Stimulated activated CD8-positive, alpha-beta memory T cell treated with anti-CD3 and anti-CD28 coated beads, Interleukin-12 subunit alpha, Interleukin-12 subunit beta, amount 100 ng/mL, for 4 hours (primary cell): ENCODE measurements at places on chromosomes 16 and 17.

DNA sequence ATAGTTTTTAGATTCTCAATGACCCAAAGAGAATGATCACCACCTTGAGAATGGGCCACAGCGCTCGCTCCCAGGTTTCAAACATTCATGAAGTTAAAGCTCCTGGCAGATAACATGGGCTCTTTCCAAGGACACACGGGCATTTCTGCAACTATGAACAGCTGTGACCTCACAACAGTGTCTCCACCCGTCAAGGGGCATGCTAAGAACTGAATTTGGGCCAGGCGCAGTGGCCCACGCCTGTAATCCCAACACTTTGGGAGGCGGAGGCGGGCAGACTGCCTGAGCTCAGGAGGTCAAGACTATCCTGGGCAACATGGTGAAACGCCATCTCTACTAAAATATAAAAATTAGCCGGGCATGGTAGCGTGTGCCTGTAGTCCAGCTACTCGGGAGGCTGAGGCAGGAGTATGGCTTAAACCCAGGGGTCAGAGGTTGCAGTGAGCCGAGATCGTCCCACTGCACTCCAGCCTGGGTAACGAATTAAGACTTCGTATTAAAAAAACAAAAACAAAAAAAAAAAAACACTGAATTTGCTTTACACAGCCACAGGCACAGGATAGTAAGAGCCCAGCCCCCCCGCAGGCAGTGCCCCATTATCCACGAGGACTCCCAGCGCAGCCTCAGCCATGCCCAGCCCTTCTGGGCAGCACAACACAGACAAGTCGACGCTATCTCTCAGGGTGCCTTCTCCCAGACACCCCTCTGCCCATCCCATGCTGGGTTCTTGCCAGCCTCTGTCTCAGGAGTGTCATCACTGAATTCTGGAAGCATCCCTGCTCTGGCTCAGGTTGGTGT is 7.2 kb downstream of the USP7 start:
- no peak for DNase-seq

DNA sequence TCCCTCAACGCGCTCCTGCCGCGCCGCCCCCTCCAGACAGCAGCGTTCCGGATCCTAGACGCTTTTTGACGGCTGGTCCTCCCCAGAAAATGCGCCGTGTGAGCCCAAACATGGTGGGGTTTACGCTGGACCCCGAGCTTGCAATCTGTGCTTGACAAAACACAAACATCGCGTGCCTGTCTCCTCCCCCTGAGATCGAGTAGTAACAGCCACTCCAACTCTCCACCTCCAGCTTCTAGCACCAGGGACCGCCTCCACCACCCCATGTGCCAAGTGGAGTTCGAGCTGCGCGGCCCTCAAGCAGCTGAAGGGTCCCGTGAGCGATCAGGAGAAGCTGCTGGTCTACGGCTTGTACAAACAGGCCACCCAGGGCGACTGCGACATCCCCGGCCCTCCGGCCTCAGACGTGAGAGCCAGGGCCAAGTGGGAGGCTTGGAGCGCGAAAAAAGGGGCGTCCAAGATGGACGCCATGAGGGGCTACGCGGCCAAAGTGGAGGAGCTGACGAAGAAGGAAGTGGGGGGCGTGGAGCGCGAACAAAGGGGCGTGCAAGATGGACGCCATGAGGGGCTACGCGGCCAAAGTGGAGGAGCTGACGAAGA is 656 bp upstream of the GEMIN4 start:
- no peak for DNase-seq

GRCh38 chr17:82566129-82566960 is 46.8 kb downstream of the FOXK2 start:
- no peak for DNase-seq

DNA sequence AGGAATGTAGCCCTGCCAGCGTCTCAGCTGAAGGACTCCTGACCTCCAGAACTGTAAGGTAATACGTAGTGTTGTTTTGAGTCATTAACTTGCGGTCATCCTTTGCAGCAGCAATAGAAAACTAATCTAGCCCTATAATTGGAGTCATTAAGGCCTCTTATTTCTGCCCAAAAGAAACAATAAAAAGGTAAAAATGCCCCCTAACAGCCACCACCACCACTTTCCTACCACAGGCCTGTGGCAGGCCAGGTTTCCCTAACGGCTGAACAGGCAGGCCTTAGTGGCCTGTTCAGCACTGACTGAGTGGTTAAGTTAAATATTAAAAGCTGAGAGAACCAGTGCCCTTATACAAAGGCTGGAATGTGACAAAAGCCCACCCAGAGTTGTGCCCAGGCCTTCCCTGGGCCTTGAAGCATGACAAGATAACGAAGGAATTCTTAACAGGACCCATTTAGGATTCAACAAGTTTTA is 286.5 kb upstream of the ERCC4 start:
- DNase-seq = no peak

DNA sequence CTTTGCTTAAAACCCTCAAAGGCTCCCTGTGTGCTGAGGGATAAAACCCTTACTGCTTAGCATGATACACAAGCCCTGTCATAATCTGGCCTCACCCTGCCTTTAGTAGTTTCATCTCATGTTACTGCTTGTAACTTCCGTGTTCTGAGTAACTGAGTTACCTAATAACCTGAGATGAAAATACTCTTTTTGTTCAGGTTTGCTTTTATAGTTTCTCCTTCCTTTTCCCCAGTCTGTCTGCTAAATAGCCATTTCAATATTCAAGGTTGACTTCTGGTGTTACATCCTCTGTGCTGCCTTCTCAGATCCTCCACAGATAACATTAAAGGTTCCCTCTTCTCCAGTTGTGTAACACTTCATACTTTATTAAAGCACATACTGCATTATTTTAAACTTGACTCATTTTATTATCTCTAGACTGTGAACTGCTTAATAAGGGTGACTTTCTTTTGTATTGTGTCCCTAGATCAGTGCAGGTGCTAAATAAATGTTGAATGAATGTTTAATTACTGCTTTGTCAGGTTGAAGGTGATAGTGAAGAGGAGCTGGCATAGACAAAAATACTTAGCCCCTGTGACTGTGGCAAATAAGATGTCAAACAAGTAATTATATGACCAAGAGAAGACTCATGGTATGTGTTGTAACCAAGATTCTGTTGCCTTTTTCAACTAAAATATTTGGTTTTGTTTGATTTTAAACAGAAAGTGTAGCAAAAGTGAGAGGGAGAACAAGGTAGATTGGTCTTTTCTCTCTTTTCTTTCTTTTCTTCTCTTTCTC is 47.8 kb downstream of the NFAT5 start:
- no peak for DNase-seq

- DNase-seq = no peak
These were observed 16.6 kb upstream of the RNF135 start for GRCh38 chr17:30954046-30954830.

DNA sequence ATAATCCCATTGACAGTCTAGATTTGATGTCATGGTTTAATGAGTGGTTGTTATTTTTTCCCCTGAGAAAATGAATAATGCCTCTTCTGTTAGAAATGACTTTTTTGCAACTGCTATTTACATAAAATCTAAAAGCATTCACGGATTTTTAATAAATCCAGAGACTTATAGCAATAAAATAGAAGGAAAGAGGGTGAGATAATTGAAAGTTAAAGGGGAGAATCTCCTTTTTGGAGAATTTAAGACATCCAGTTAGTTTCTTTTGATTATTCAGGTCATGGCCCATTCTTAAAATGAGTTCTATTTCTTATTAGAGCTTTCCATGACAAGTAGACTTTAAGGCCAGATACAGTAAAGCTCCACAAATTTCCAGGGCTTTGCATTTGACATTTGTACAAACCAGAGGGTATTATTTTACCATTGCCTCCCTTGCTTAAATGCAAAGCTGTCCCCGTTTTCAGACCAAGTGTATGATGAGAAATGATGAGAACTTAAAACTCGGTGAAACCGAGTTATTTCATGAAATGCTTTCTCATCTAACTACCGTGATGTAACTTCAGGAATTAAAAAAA is 789.0 kb upstream of the SOX9 start:
- DNase-seq = no peak

- DNase-seq = no peak
These were observed 29.4 kb downstream of the COG7 start for GRCh38 chr16:23423496-23424049.

GRCh38 chr17:2179615-2180295 is 123.8 kb downstream of the SMG6 start:
- DNase-seq = no peak

GRCh38 chr16:12317856-12318537 is 341.5 kb downstream of the SNX29 start:
- no peak for DNase-seq

DNA sequence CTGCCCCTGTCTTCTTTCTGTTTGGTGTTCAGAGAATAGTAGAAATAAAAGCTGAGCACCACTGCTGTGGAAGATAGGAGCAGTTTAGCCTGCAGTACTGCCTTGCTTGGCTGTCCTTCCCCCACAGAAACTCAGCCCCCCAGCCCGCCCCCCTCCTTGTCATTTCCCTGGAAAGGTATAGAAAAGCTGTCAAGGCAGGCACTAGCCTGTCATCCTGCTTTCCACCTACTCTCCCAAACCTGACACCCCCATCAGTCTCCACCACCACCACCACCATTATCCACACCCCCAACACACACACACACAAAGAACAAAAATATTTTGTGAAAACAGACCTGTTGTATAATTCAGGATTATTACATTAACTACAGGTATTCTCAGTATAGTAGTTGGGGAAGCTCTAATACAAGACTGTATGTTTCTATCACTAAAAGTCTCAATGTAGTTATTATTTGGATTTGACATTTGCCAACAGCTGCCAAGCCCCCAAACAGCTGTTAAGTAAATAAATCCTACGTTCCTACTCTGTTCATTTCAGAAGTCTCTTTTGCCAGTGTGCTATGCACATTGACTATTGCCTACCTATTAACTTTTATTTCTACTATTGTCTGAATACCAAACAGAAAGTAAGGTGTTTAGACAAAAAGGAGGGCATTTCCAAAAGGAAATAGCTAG is 128.8 kb downstream of the CYB561 start:
- DNase-seq = no peak

- DNase-seq = no peak
These were observed 103.3 kb upstream of the ZFHX3 start for GRCh38 chr16:73151225-73151624.

DNA sequence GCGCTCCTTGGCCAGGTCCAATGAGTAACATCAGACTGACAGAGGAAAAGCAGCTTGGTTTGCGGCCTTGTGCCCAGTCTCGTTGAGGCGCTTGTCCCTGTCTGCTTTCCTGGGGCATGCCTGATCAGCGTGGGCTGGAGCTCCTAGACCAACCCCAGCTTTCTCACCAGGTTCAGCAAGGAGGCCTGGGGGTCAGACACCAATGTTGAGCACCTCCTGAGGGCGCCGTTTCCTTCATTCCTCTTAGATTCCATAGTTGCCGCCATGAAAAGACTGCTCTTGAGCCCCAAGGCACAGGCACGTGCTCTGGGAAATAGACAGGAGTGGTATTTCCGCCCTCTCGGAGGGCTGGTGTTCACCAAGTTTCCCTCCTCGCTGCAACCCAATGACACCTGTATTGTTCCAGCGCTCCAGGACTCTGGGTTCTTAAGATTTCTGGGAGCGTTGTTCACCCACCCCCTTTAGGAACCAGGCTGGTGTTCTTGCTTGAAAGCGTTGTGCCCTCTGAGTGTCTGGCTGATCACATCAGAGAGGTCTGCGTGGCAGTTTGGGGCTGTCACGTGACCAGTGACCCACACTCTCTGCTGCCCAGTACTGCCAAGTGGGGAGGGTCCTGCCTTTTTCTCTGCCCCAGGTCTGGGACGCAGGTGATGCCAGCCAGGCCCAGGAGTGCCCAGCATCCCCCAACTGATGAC is 18.0 kb downstream of the KCTD2 start:
- DNase-seq = no peak

GRCh38 chr16:78476615-78477014 is 377.2 kb downstream of the WWOX start:
- DNase-seq = no peak

- no peak for DNase-seq
These were observed 81.1 kb downstream of the EFCAB13 start for GRCh38 chr17:47404875-47405274.

- DNase-seq = no peak
These were observed 47.6 kb upstream of the GNAO1 start for GRCh38 chr16:56143666-56144065.

DNA sequence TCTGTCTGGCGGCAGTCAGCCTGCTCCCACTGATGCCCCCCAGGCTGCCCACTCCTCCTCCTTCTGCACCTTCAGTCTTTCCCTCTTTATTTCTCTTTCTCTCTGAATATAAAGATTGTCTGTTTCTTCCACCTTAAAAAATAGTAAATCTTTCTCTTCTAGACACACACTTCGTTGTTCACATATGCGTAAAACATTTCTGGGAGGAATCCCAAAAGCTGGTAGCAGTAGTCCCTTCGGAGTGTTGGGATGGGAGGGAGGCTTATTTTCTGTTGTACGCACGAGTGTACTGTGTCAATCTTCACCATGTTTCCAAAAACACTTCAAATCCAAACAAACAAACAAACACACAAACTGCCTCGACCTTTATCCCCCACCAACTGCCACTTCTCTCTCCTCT is 9.9 kb downstream of the OSBPL7 start:
- DNase-seq = no peak

DNA sequence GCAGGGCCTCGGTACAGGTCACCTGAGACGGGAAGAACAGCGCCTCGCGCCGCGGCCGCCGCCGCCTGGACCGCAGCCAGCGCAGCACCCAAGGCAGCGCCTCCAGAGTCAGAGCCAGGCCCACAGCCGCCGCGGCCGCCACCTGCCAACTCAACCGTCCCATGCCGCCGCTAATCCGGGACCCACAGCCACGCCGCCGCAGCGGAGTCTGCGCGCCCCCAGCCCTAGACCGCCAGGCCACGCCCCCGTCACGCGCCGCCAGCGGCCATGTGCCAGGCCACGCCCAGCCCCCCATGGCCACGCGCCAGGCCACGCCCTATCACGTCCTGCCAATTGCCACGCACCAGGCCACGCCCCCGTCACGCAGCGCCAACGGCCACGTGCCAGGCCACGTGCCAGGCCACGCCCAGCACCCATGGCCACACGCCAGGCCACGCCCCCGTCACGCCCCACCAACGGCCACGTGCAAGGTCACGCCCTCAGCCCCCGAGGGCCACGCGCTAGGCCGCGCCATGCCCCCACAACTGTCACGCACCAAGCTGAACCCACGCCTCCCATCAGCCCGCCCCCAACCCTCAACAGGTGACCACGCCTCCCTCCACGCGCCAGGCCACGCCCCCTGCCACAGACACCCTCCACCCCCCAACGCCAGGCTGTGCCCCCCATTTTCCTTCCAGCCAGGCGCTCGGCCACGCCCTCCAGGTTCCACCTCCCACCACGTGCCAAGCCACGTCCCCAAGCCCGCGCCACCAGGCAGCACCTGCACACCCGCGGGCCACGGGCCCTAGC is at the start of gene PLD6:
Gene PLD6 (minus strand): TSS at position 210 of the 789 bp plus-strand sequence. CDS start 47 bp downstream, at position 163.
- peak; percentile 87 for DNase-seq

GRCh38 chr16:19284207-19284606 is 1.3 kb upstream of the CLEC19A start:
- DNase-seq = no peak

- no peak for DNase-seq
These were observed 5.1 kb downstream of the PRSS21 start for GRCh38 chr16:2822158-2822495.

GRCh38 chr16:12688951-12689850 is 114.5 kb downstream of the CPPED1 start:
- no peak for DNase-seq

DNA sequence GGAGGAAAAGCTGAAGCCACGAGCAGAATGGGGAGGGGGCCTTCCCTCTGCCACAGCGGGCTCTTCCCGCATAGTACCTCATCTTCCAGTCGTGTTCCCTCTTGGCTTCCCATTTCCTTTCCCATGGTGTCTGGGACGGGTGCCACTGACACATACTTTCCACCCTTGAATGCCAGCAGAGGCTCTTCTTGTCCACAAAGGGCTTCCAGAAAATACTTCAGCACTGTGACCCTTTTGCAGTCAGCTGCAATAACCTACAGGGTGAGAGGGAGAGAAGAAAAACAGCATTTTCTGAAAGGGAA is 30.7 kb downstream of the HIC1 start:
- no peak for DNase-seq
